Heart right ventricle (tissue), 16 donors: ENCODE measurements at places on chromosomes 3 and 15. TPM values are rescaled to one million over a fixed set of nuclear protein-coding genes. Genes with fewer than 3 reads are reported as not detected.

SLC6A20 gene
- total RNA-seq, result not detected

TM4SF18 gene
- total RNA-seq, result 6.4 TPM

GABRB3 gene
- 0.74 TPM for total RNA-seq

CAMP gene
- total RNA-seq, result not detected

GRCh38 chr3:143307613-143308183 lies 188.1 kb downstream of the CHST2 start:
- no peaks in the 10 kb centered on the region for H3K36me3 ChIP-seq
- no peak overlapping the region for H3K27ac ChIP-seq
- no peaks in the 10 kb centered on the region for H3K27me3 ChIP-seq
- H3K4me1 ChIP-seq, result peaks cover 34% of the 10 kb centered on the region

- H3K4me3 ChIP-seq, result no peak overlapping the region
- no peak overlapping the region for H3K27ac ChIP-seq
- no peaks in the 10 kb centered on the region for H3K36me3 ChIP-seq
- peaks cover 36% of the 10 kb centered on the region for H3K27me3 ChIP-seq
Observed at GRCh38 chr3:113535898-113536297, 3.5 kb downstream of the SIDT1 start.

DNA sequence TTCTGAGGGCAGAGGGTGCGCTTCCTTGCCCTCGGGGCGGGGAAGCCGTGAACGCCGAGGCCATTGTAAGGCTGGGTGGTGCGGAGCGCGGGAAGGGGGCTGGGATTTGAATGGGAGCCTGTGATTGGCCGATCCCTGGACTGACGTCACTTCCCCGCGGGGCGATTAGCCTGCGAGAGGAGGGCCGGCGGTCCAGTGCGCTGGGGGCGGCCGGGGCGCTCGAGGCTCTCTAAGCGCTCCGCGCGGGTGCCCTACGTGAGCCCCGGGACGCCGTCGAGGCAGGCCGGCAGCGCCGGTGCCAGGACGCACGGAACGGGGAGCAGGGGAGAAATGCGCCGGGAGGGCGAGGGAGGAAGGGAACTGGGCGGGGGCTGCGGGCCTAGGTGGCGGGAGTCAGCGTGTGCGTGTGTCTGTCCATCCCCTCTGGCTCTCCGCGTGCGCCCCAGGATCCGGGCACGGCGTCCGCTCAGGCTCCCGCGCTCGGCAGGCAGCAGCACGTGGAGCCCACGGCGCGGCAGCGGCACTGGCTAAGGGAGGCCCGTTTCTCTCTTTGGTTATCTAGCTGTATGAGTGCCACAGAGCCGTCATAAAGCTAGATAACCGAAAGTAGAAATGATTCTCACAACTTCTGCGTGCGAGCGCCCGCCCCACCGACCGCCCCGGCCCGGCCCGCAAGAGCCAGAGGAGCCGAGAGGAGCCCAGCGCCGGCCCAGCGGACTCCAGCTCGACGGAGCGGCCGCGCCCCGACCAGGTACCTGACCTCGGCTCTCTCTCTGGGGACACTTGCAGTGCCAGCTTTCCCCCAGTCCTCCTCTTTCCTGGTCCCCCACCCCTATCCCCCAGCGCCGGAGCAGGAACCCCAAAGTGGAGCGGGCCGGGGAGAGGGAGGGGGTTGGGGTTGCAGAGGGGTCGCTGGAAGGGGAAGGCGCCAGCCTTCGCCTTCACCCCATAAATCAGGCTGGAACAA lies 33.1 kb upstream of the POLG start:
- H3K4me1 ChIP-seq, result peaks cover 23% of the 10 kb centered on the region
- peaks cover 74% of the 10 kb centered on the region for H3K27me3 ChIP-seq
- H3K4me3 ChIP-seq, result peak overlapping the region; percentile 8
- no peak overlapping the region for H3K27ac ChIP-seq

GRCh38 chr15:101026656-101027272 lies 107.6 kb downstream of the LRRK1 start:
- peaks cover 15% of the 10 kb centered on the region for H3K4me1 ChIP-seq
- no peak overlapping the region for H3K4me3 ChIP-seq
- H3K27me3 ChIP-seq, result no peaks in the 10 kb centered on the region

DNA sequence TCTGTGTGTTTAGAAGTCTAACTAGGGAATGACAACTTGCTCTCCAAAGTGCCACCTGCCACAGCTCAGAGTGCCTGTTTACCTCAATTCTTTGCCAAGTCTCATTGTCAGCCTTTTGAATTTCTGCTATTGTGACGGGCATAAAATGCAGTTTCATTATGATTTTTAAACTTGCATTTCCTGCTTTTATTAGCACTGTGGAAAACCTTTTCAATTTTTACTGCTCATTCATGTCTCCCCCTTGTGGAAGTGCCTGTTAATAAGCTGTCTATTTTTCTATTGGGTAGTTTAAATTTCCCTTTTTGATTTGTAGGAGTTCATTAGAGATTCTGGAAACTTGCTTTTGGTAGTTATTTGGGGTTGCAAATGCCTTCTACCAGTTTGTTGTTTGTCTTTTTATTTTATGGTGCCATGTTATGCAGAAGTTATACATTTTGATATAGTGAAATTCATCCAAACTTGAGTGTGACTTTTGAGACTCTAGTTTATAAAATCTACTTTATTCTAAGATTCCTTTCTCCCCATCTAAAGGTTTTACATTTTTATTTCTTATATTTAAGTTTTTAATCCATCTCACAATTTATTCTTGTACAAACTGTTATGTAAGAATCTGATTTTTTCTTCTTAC lies 53.9 kb upstream of the FRMD4B start:
- H3K36me3 ChIP-seq, result no peaks in the 10 kb centered on the region
- H3K4me3 ChIP-seq, result peak overlapping the region; percentile 12
- H3K27ac ChIP-seq, result no peak overlapping the region
- no peaks in the 10 kb centered on the region for H3K27me3 ChIP-seq

GRCh38 chr15:22963641-22964040 lies 16.5 kb downstream of the CYFIP1 start:
- H3K36me3 ChIP-seq, result no peaks in the 10 kb centered on the region
- peak overlapping the region; percentile 76 for H3K27ac ChIP-seq
- no peak for DNase-seq
- no peak overlapping the region for H3K4me3 ChIP-seq
- peaks cover 69% of the 10 kb centered on the region for H3K4me1 ChIP-seq

- DNase-seq, result no peak
- peaks cover 17% of the 10 kb centered on the region for H3K4me1 ChIP-seq
- no peak overlapping the region for H3K4me3 ChIP-seq
- no peak overlapping the region for H3K27ac ChIP-seq
- no peaks in the 10 kb centered on the region for H3K27me3 ChIP-seq
Observed at GRCh38 chr15:47443839-47444238, 273.5 kb upstream of the SEMA6D start.

GRCh38 chr3:94822298-94822697 lies 759.4 kb downstream of the NSUN3 start:
- H3K4me1 ChIP-seq, result no peaks in the 10 kb centered on the region
- H3K27me3 ChIP-seq, result no peaks in the 10 kb centered on the region
- H3K27ac ChIP-seq, result no peak overlapping the region

- DNase-seq, result no peak
- peaks cover 2% of the 10 kb centered on the region for H3K4me1 ChIP-seq
- no peak overlapping the region for H3K4me3 ChIP-seq
- H3K27me3 ChIP-seq, result no peaks in the 10 kb centered on the region
- H3K36me3 ChIP-seq, result peaks cover 66% of the 10 kb centered on the region
Observed at GRCh38 chr3:58408906-58409305, 24.7 kb downstream of the PDHB start.

DNA sequence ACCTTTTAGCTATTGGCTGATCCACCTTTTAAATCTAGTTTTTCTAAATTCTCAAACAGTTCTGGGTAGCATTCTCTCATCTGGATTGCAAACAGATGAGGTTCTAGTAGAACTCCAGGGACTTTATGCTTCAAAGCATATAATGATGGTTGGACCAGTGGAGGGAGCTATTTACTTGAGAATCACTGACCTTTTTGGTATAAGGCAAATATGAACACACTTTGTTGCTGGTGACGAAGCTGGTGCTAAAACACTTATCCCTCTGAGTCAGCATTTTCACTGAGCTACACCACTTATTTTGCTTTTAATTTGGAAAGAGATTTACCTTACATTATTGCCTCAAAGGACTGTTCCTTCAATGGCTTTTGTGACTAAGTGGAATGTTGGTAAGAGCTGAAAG lies 58.6 kb upstream of the SLITRK3 start:
- no peak for DNase-seq
- no peak overlapping the region for H3K27ac ChIP-seq
- no peaks in the 10 kb centered on the region for H3K36me3 ChIP-seq
- H3K4me1 ChIP-seq, result no peaks in the 10 kb centered on the region
- H3K27me3 ChIP-seq, result no peaks in the 10 kb centered on the region

DNA sequence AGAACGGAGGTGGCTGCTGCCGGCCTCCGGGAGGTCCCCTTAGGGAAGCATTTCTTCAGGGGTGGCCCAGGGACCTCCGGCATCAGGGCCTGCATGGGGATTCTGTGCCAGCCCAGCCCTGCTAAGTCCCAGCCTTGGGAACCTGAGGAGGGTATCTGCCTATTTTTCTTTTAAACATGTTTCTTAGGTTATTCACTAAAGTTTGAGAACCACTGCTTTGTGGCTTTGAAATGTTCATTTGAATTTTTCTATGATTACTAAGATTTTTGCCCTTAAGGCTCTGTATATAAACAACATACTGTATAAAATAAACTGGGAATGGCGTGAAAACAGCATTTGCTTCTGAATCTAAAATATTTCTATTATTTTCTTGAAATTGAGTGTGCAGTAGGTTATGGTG lies 24.4 kb downstream of the FAN1 start:
- no peaks in the 10 kb centered on the region for H3K27me3 ChIP-seq
- peaks cover 10% of the 10 kb centered on the region for H3K4me1 ChIP-seq
- DNase-seq, result no peak
- H3K27ac ChIP-seq, result no peak overlapping the region

DNA sequence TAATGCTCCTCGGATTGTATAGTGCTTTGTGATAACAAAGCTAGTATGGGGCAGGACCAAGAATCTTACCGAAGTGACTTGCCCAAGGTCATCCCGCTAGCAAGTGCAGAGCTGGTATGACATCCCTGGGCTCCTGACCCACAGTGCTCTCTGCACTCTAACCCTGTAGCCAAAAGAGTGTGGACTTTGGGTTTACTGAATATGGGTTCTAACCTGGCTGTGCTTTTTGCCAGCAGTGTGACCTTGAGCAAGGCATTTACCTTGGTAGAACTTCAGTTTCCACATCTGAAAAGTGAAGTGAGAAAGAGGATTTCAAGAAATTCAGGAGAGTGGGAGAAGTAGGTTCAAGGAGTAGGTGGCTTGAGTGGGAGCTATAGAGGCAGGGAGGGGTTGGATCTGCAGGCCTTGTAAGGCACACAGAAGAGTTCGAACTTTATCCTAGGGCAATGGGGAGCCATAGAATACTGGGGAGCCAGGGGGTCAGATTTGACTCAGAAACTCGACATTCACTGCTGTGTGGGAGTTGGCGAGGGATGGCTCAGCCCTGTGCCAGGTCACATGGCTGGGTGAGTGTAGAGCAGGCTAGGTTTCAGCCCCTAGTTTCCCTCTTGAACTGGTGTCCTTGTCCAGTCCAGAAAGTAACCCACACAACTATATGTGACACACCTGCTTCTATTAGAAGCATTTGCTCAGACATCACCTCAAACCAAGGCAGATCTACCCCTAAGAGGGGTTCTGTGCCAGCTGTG lies 91.9 kb downstream of the RPLP1 start:
- DNase-seq, result no peak
- H3K36me3 ChIP-seq, result no peaks in the 10 kb centered on the region
- H3K4me3 ChIP-seq, result no peak overlapping the region

- H3K27ac ChIP-seq, result no peak overlapping the region
- no peaks in the 10 kb centered on the region for H3K36me3 ChIP-seq
- H3K4me3 ChIP-seq, result no peak overlapping the region
- H3K4me1 ChIP-seq, result peaks cover 6% of the 10 kb centered on the region
- H3K27me3 ChIP-seq, result no peaks in the 10 kb centered on the region
- DNase-seq, result no peak
Observed at GRCh38 chr3:185647134-185647879, 61.2 kb downstream of the SENP2 start.

DNA sequence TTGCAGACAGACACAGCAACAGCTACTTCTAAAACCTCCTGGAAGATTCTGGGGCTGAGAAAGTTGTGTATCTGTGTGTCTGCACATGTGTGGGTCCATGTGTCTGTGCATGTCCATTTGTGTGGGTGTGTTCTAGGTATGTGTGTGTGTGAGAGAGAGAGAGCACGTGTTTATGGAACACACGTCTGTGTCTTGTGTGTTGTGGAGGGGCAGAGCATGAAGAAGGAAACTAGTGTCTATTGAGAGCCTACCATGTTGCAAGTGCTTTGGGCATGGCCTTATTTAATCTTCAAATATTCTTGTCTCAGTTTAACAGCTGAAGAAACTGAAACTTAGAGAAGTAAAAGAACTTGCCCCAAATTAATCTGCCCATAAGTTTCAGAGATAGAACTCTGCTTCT lies 327.5 kb downstream of the UACA start:
- peaks cover 10% of the 10 kb centered on the region for H3K27me3 ChIP-seq
- H3K27ac ChIP-seq, result no peak overlapping the region
- no peaks in the 10 kb centered on the region for H3K36me3 ChIP-seq
- peaks cover 29% of the 10 kb centered on the region for H3K4me1 ChIP-seq
- no peak overlapping the region for H3K4me3 ChIP-seq
- DNase-seq, result no peak

GRCh38 chr15:62569460-62570404 lies 404.6 kb upstream of the C2CD4B start:
- DNase-seq, result peak; percentile 57
- H3K4me1 ChIP-seq, result peaks cover 19% of the 10 kb centered on the region
- no peak overlapping the region for H3K4me3 ChIP-seq
- no peak overlapping the region for H3K27ac ChIP-seq

- H3K4me3 ChIP-seq, result no peak overlapping the region
- H3K4me1 ChIP-seq, result no peaks in the 10 kb centered on the region
- H3K27ac ChIP-seq, result no peak overlapping the region
- no peaks in the 10 kb centered on the region for H3K27me3 ChIP-seq
- H3K36me3 ChIP-seq, result no peaks in the 10 kb centered on the region
Observed at GRCh38 chr3:142279965-142280590, 54.7 kb upstream of the GK5 start.

- H3K27ac ChIP-seq, result no peak overlapping the region
- no peak for DNase-seq
- peaks cover 13% of the 10 kb centered on the region for H3K4me1 ChIP-seq
- H3K27me3 ChIP-seq, result no peaks in the 10 kb centered on the region
Observed at GRCh38 chr3:10361375-10361774, 40.5 kb upstream of the SEC13 start.

GRCh38 chr3:86774082-86774691 lies 216.8 kb downstream of the VGLL3 start:
- H3K4me1 ChIP-seq, result no peaks in the 10 kb centered on the region
- no peak overlapping the region for H3K27ac ChIP-seq
- H3K4me3 ChIP-seq, result no peak overlapping the region
- H3K27me3 ChIP-seq, result no peaks in the 10 kb centered on the region
- DNase-seq, result no peak
- H3K36me3 ChIP-seq, result no peaks in the 10 kb centered on the region
